ENCODE measurements at places on chromosomes 6 and 20. TPM values are rescaled to one million over a fixed set of nuclear protein-coding genes. Genes with fewer than 3 reads are reported as not detected.

Gene RWDD1
- total RNA-seq, result 28.0 TPM

Gene PRSS35
- total RNA-seq, result 4.5 TPM

Gene DSN1
- 34.4 TPM for total RNA-seq

Gene IYD
- total RNA-seq, result not detected

Gene NKX2-2
- not detected for total RNA-seq

Gene SLC52A3
- total RNA-seq, result not detected

Gene AHCY
- 184 TPM for total RNA-seq

Gene CASS4
- 0.09 TPM for total RNA-seq

Gene BHLHE23
- 0.22 TPM for total RNA-seq

Gene CDH4
- 6.5 TPM for total RNA-seq

Gene TPX2
- 226 TPM for total RNA-seq

Gene NKAIN2
- total RNA-seq, result 0.45 TPM

Gene LGSN
- 0.09 TPM for total RNA-seq

Gene CTCFL
- total RNA-seq, result 0.34 TPM

Gene AP5S1
- total RNA-seq, result 1.2 TPM

Gene TSPO2
- total RNA-seq, result not detected

Gene ANGPT4
- 0.06 TPM for total RNA-seq

Gene ADGRF1
- not detected for total RNA-seq

Gene ADAM33
- 18.9 TPM for total RNA-seq

Gene CRISP1
- total RNA-seq, result not detected

Gene VSTM2L
- total RNA-seq, result 2.9 TPM

Gene WFDC5
- not detected for total RNA-seq

Gene RIPPLY2
- not detected for total RNA-seq

Gene KCNG1
- total RNA-seq, result 11.4 TPM

Gene SRMS
- total RNA-seq, result not detected

Gene ARHGAP18
- 3.9 TPM for total RNA-seq
